ENCODE measurements at places on chromosomes 2 and 18. TPM values are rescaled to one million over a fixed set of nuclear protein-coding genes. Genes with fewer than 3 reads are reported as not detected.

The VIT gene
- 1.2 TPM for total RNA-seq

GRCh38 chr18:2855560-2856350 is 8.9 kb downstream of the EMILIN2 start:
- no peak for DNase-seq

DNA sequence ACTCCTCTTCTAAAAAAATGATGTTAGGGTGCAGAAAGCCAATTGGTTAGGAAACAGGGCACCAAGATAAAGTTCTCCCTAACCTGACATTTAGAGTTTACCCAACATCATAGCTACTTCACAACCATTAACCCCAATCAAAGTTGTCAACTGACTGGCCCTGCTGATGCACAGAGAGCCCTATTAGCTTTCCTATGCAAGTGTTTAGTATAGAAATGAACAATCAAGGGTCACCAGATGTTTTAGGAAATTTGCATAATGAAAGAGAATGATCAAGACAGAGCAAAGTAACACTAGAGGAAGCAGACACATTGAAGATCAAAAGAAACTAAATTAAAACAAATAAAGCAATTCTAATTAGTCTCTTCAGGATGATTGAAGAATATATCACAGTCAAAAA is 64.2 kb upstream of the DCC start:
- no peak for DNase-seq

GRCh38 chr2:223005496-223005895 is 46.5 kb upstream of the KCNE4 start:
- DNase-seq, result no peak

GRCh38 chr18:50277942-50278341 is 3.4 kb downstream of the MBD1 start:
- no peak for DNase-seq

DNA sequence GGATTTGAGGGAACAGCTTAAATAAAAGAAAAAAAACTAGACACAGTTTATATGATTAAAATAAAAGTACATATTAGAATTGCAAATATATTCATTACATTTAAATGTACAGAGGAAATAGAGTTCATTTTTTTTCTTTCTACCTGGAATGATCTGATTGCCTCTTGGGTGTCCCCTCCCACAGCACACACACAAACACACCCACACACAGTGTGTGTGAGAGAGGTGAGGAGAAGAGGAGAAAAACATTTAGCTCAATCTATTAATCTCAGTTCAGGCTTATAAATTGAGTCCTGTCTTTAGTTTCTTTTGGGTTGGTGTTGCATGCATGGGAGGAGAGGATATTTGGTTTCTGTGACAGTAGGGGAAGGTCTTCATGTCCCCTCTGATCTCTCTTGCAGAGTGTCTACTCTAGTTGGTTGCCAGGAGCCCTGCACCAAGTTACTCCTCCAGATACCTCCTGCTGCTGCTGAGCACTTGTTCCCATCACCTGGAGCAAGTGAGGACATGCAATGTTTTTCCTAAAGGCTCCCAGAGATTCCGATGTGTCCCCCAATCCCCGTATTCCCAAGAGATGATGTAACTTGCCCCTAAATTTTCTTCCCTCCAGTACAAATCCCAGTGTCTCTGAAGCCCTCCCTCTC is 50.8 kb upstream of the REG3A start:
- DNase-seq, result no peak

- DNase-seq, result no peak
Measured at GRCh38 chr2:203366639-203367466, 38.7 kb downstream of the ABI2 start.

GRCh38 chr2:240460253-240460711 is 24.8 kb downstream of the GPC1 start:
- DNase-seq, result no peak

GRCh38 chr2:28601616-28602015 is 105.8 kb downstream of the PLB1 start:
- DNase-seq, result no peak

GRCh38 chr18:36889321-36889720 is 60.4 kb downstream of the KIAA1328 start:
- DNase-seq, result no peak

DNA sequence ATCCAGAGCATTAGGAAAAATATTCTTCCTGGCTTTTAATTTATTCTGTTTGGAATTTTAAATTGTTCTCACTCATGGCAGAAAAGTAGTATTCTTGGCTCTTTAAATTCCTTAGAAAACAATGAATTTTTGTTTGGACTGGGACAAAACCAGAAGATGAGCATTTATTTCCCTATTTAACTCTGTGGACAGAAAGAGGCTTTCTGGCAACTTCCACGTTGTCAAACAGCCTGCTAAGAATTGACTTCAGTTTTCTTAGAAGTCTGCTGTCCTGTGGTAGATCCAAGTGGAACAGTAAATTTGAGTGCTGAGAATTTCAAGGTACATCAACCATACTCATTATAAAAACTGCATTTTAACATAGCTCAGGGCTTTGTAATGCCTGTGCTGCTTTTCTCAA is 83.8 kb downstream of the MGAT5 start:
- DNase-seq, result no peak

- DNase-seq, result no peak
Measured at GRCh38 chr2:160974803-160975202, 185.4 kb upstream of the TANK start.

The STPG4 gene
- total RNA-seq, result not detected

The TLX2 gene
- total RNA-seq, result not detected

The UGT1A10 gene
- 70.7 TPM for total RNA-seq

GRCh38 chr2:241861264-241861663 is 2.6 kb upstream of the PDCD1 start:
- DNase-seq, result no peak

The EVA1A gene
- 0.70 TPM for total RNA-seq

The WNT6 gene
- total RNA-seq, result not detected

The GCFC2 gene
- total RNA-seq, result 30.5 TPM

GRCh38 chr2:184113696-184114403 is 484.5 kb upstream of the ZNF804A start:
- no peak for DNase-seq

- no peak for DNase-seq
Measured at GRCh38 chr18:32351032-32351431, 119.7 kb downstream of the GAREM1 start.

The ANAPC1 gene
- 48.0 TPM for total RNA-seq

The ZNF513 gene
- total RNA-seq, result 18.9 TPM

GRCh38 chr2:17933256-17933655 is 54.8 kb downstream of the KCNS3 start:
- DNase-seq, result no peak

DNA sequence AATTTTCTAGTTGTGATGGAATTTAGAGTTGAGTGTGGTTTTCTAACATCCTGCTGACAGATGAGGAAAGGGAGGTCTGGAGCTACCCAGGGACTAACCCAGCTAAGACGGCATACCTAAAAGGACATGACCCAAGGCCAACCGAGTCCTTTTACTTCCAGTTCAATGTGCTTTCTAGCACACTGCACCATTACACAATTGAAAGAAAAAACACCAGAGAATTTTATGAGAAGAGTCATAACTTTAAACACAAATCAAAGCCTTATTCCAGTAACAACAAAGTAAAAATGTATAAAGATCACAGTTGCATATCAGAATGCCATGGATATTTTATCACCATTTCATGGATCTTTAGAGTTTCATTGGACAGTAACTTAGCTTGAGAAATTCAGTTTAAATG is 480.3 kb downstream of the MEIS1 start:
- DNase-seq, result no peak

DNA sequence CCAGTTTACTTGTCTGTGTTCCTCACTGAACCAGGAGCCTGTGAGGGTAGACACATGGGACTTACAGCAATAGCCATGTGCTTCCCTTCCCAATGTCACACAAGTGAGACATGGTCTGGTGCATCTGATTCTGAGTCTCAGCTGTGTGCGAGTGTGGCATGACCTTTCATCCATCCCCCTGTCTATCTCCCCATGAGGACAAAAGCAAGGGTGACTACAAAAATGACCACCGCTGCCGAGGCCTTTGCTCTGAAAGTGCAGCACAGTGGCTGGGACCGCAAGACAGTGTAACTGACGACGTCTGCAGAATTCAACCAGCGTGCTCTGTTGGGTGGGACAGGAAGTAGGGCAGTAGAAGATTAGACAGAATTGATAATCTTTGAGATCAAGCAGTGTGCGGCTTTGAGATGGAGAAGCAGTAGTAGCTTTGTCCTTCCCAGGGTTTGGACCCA is 50.5 kb downstream of the RAB31 start:
- DNase-seq, result no peak

- DNase-seq, result no peak
Measured at GRCh38 chr2:98459496-98460175, 15.0 kb downstream of the INPP4A start.

DNA sequence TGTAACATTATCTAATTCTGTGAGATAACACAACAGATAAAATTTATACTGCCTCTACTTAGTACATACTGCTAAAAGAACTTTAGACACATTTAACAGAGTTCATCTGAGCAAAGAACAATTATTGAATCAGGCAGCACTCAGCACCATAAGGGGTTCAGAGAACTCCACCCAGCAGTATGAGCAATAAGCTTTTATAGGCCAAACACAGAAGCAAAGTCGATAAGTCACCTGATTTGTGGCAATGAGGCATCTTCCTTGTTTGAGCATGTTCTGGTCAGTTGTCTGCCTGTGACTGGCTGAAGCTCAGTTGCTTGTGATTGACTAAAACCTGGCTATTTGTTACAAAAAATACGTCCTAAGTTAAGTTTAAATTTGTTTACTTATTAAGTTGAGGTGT is 746.1 kb upstream of the DDX18 start:
- no peak for DNase-seq

The SP140L gene
- total RNA-seq, result 53.6 TPM

GRCh38 chr2:83650161-83650560 is 808.9 kb downstream of the SUCLG1 start:
- no peak for DNase-seq

- DNase-seq, result no peak
Measured at GRCh38 chr2:165868211-165868610, 74.2 kb upstream of the GALNT3 start.

- DNase-seq, result no peak
Measured at GRCh38 chr2:7053650-7054265, 136.5 kb downstream of the RNF144A start.

- peak; percentile 31 for DNase-seq
Measured at GRCh38 chr18:63236921-63237846, 82.4 kb downstream of the BCL2 start.

The SGO2 gene
- total RNA-seq, result 10.0 TPM

The MCFD2 gene
- 21.5 TPM for total RNA-seq

DNA sequence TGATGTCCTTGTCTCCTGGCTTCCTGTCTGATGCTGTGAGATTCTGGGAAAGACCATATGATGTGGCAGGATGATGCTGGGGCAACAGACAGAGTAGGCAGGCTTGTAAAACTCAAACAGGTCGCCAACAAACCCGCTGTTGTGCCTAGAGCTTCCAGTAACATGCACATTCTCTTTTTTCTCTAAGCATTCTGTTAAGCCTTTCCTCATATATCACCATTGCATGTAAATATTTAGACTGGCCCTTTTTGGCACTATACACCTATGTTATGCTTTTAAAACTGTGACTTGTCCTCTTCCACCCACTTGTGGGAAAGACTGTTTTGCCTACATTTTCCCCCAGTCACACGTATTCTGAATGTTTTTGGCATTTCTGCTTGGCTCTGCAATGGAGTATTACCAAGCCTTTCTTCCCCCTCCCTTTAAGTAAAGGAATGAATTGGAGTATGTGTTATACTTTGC is 250.4 kb upstream of the TANK start:
- DNase-seq, result no peak

- DNase-seq, result no peak
Measured at GRCh38 chr2:150107816-150108215, 379.7 kb downstream of the RND3 start.

The ZAP70 gene
- total RNA-seq, result 28.7 TPM

DNA sequence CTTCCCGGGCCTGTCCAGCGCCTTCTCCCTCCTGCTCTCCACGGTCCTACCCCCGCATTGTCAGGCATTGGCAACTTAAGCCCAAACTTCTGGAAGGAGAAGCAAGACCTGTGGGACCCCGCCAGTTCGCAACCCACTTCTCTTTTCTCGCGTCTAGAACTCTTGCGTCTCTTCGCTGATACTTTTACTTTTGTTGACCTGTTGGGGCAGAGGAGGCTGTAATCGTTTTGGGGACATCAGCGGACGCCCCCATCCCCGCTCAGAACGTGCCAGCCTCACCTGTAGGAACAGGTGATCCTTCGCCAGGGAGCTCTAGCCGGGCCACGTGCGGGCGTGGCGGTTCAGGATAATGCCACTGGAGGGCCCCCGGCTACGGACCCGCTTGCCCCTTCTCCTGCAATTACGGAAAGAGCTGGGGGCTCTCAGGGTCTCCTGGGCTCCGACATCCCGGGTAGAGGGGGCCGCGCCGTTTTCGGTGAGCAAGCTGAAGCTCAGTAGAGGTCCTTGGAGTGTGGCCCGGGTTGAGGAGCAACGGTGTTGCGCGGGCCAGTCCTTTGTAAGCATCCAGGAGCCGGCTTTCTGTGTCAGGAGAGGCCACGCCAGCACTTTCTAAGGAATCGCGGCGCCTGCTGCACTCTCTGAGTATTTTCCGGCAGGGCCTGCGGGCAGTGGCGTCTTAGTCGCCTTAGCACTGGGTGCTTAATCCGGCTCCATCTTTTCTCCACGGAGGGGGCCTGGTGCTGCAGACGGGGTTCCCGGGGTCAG is 1.6 kb downstream of the MTCL1 start:
- DNase-seq, result peak; percentile 67

The KCNG2 gene
- total RNA-seq, result 3.8 TPM

GRCh38 chr2:3617198-3617890 is 22.4 kb downstream of the COLEC11 start:
- DNase-seq, result peak; percentile 5

The RUFY4 gene
- total RNA-seq, result 0.27 TPM

DNA sequence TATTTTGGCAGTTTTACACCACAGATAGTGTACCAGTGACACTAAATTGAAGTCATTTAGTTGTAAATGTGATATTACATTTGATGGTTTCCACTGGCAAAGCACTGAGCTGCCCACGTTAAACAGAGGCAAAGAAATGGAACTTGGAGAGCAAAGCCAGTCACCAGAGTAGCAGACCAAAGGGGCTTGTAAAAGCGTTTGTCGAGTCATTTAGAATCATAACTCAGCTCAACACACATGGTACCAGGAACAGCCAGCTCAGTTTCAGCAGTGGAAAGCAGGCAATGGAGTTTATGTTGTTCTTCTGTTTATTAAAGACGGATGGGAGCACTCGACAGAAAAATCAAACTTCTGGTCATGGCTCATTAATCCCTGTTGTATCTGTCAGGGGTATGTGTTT is 91.2 kb downstream of the POU3F3 start:
- DNase-seq, result no peak

DNA sequence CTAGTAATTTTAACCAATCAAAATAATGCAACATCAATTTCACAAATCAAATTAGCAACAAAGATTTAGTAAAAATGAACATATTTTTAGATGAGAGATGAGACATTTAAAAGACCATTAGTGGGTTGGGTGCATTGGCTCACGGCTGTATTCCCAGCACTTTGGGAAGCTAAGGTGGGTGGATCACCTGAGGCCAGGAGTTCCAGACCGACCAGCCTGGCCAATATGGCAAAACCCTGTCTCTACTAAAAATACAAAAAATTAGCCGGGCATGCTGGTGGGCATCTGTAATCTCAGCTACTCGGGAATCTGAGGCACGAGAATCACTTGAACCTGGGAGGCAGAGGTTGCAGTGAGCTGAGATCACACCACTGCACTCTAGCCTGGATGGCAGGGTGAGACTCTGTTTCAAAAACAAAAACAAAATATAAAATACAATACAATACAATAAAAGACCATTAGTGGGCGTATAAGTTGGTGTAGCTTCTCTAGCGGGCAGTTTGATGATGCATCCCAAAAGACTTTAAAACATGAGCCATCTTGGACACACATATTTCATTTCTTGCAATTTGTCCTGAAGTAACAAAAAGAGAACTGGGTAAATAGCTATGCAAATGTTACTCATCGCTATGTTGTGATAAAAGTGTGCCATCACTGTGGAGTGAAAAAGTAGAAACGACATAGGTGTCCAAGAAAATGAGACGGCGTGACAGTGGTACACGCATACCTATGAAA is 101.8 kb downstream of the COL6A3 start:
- DNase-seq, result no peak
